ENCODE measurements at places on chromosomes 12 and 14.
A peak's percentile ranks its signal among the peaks of the same experiment; 100 is the strongest.

GRCh38 chr14:21106176-21106497 is 5.3 kb downstream of the TMEM253 start:
- H3K27me3 ChIP-seq: no peaks in the 10 kb centered on the region
- no peak overlapping the region for H3K27ac ChIP-seq
- no peak for DNase-seq

DNA sequence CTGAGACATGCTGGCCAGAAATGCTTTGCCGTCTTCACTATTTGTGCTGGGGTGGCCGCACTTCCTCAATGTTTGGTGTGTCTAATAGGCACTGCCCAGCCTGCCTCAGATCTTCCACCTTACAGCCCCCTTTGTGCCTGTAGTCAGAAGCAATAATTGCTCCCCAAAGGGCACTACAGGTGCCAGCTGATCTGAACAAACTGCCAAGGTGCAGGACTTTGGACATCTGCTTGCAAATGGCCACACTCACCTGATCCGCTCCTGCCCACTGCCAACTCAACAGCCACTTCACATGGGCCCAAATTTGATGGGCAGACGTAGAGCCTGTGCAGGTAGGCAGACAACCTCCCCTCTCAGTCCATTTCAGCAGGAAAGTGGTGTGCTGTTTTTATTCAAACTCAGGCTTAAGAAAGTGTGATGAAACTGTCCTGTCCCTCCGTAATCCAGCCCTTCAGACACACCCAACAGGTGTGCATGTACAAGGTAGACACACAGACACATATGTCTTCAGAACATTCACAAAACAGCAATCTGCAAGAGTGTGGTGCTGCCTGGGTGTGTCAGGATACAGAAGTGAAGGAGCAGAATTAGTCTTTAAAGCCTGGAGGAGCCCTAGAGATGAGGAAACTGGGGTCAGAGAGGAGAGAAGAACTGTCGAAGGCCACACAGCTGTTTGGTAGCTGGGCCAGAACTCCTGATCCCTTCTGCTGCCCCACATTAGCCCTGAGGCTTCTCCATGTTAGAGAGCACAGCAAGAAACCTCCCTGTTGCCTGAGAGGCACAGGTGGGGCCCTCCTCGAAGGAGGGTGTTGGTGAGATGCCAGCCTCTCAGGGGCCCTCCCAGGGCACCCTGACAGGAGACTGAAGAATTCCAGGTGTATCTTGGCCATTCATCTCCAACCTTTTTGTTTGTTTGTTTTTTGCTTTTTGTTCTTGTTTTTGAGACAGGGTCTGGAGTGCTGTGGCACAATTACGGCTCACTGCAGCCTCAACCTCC is 4.4 kb upstream of the KRT75 start:
- no peaks in the 10 kb centered on the region for H3K36me3 ChIP-seq
- peaks cover 18% of the 10 kb centered on the region for H3K27me3 ChIP-seq
- H3K4me3 ChIP-seq: no peak overlapping the region
- no peak overlapping the region for H3K27ac ChIP-seq
- DNase-seq: no peak

DNA sequence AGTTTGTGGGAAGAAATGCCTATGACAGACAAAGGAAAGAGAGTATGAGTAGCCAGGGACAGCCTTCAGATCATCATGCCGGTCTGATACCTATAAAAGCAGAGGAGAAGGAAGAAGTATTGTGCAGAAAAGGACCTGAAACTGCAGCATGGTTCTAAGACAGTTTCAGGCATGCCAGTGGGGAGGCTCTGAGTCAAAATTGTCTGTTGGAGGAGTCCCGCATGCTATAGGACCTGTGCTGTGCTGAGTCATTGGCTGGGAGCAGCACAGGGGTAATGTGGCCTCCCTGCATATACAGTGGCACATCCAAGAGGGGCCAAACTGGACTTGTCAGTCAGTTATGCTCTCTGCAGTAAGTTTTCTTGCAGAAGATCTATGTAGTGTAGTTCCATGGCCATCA is 40.7 kb downstream of the NEUROD4 start:
- H3K36me3 ChIP-seq: no peaks in the 10 kb centered on the region
- H3K4me3 ChIP-seq: no peak overlapping the region
- no peak for DNase-seq

DNA sequence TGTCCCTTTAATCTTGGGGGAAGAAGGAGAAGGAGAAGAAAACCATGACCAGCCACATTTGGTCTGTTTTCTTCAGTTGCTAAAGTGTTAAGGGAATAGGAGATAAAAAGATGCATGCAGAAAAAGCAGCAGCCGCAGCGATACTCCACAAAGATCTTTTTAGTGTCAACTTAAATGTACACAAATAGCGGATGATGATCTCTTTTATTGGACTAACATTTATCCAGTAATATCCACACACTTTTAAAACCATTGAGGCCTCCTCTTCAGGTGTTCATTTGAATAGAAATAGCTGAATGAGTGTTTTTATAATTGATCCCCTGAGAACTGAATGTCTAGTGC is 83.5 kb downstream of the PAPOLA start:
- no peaks in the 10 kb centered on the region for H3K36me3 ChIP-seq
- no peak overlapping the region for H3K4me3 ChIP-seq
- H3K4me1 ChIP-seq: peaks cover 2% of the 10 kb centered on the region
- H3K27ac ChIP-seq: no peak overlapping the region
- DNase-seq: no peak

DNA sequence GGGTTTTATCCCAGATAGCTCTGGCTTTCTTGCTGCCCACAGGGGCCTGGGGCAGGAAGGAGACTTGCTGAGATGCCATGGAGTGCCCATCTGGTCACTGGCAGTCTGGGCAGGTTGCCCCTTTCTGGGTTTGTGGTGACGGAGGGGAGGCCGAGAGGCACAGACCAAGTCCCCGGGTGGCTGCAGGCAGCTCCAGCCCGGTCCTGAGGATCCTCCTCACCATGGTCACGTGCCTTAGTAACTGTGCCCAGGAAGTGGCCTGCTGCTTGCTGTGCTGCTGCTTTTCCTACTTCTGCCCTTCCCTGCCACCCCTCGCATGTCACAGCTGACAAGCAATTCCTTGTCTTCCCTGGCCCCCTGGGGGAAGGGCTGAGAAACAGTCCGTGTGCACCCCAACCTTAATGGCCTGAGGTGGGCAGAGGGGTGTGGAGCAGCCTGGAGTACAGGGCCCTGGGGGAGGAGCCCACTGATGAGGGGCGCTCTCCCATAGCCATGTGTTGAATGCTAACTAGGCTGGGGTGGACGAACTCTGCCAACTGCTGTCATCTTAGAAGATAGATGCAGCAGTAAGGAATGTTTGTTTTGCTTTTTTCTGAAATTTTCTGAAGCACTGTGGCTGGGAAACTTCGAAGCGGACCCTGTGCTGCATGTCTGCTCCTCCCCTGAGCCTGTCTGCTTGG is 54.9 kb upstream of the SRSF5 start:
- peak overlapping the region; percentile 85 for H3K4me3 ChIP-seq
- peaks cover 17% of the 10 kb centered on the region for H3K36me3 ChIP-seq
- peaks cover 68% of the 10 kb centered on the region for H3K4me1 ChIP-seq
